Inflammatory macrophage (primary cell): ENCODE measurements at places on chromosomes 2 and 18.

DNA sequence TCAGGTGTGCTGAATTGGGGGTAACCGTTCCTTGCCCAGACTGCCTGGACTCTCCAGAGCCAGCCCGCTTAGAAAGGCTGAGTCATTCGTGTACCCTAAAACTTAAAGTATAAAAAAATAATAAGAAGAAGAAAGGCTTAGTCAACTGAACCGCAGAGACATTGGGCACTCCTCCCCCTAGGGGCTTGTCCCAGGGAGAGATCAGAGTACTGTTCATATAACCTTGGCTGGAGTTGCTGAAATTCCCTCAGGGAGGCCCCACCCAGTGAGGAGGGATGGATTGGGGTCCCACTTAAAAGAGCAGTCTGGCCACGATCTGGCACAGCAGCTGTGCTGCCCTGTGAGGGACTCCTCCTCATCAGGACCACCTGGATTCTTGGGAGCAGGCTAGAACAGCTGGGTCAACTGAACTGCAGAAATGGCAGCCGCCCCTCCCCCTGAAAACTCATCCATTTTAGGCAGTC, 37.2 kb downstream of the ANKRD12 start:
- peak; percentile 1 for DNase-seq

- no peak for DNase-seq
Measured at GRCh38 chr18:58953627-58954026, 89.0 kb downstream of the ZNF532 start.

- DNase-seq = no peak
Measured at GRCh38 chr2:70947556-70948184, 12.0 kb downstream of the ATP6V1B1 start.

DNA sequence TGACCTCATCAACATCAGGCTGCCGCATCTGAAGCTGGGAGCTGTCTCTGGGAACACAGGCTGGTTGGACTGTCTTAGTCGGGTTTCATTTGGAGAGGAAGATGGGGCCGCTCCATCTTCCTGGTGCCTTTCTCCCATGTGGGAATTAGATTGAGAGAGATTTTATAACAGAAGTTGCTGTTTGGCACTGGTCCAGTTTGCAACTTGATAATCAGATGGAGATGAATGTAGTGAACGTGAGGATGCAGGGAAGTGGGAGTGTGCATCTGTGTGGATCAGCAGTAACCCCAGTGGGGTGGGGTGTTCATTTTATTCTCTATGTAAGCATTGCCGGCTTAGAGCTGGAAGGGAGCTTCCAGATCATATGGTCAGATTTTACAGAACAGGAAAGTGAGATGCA, 250.9 kb downstream of the DCDC2C start:
- DNase-seq = no peak

DNA sequence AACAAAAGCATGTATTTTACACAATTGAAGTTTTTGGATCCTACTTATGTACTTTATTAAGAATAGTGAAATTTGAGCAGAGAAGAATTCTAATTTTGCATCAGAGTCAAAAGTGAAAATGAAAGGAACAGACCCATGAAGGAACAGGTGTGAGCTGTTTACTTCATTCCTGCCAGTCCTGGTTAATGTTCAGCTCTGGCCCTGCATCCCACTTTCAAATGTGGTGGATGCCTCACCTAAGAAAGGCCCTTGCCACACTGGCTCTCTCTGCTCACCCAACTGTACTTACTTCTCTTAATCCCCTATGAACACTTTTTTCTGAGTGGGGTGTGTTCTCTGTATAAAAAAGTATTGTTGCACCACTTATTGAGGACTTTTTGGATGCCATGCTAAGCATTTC, 22.2 kb downstream of the FAM110C start:
- DNase-seq = no peak

- peak; percentile 80 for DNase-seq
Measured at GRCh38 chr2:7037340-7038333, 120.4 kb downstream of the RNF144A start.

DNA sequence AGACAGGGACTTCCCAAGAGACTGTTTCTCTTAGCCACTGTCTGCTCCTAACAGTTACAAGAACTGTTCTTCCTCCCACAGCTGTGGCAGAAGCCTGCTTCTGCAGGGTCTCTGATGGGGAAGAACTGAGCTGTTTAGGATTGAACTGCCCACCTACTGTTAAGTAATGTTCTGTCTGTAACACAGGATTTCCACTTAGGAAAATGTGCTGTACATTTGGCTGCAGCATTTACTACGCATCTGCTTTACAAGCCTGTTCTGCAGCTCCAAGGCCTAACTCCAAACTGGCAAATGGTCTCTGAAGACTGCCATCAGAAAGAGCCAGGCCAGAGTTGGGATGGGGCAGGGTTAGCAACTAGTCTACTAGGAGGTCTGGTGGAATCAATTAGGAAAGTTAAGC, 87.8 kb upstream of the UPP2 start:
- DNase-seq = peak; percentile 29

DNA sequence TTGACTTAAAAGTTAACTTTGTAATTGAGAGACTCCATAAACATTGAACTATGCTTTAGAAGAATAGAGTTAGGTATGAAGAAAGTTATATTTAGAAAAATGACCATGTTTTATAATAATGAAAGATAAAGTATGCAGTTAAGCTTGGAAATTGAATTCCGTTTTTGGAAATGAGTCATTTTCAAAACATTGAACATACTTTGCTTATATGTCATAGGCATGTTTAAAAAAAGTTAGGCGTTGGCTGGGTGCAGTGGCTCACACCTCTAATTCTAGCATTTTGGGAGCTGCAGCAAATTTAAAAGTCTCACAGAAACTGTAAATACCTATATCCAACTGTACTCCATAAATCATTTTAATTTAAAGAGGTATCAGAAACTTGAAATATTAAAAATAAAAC, 607.4 kb downstream of the CBLN2 start:
- DNase-seq = no peak

DNA sequence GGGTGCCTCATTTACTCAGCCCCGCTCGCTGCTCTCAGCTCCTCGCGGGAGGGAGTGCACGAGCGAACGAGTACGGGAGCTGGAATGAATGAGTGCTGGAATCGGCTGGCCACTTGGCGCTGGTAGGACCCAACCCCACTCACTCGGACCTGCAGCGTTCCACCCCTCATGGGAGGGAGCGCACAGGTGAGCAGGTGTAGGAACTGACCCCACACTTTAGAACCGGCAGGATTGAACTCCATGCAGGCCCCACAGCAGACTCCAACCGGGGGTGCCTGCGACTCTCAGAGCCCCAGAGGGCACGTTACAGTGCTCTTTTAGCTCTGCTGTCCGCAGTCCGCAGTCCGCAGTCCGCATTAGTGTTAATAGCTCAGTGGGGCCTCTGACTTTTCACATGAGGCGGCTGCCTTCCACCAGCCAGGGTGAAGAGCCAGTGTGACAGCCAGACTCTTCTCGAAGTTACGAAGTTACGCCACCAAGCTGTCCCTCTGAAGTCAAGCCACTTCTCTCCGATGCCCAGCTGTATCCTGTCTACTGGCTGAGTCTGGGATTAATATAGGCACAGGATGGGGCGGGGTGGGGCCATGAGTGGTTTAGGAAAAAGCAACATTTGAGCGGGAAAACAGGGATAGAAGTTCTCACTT, 102.7 kb upstream of the ARHGAP15 start:
- DNase-seq = no peak

- no peak for DNase-seq
Measured at GRCh38 chr2:118290411-118291250, 202.4 kb downstream of the INSIG2 start.

GRCh38 chr18:74509856-74510769, 13.9 kb downstream of the CNDP2 start:
- no peak for DNase-seq
